ENCODE measurements at places on chromosomes 2 and 18.

- DNase-seq: no peak
Measured at GRCh38 chr18:60358516-60358915, 14.1 kb downstream of the MC4R start.

- no peak for DNase-seq
Measured at GRCh38 chr2:5472673-5473072, 219.5 kb upstream of the SOX11 start.

- no peak for DNase-seq
Measured at GRCh38 chr2:164701565-164701964, 80.3 kb upstream of the GRB14 start.

- no peak for DNase-seq
Measured at GRCh38 chr2:236693531-236693930, 123.9 kb downstream of the ACKR3 start.

- no peak for DNase-seq
Measured at GRCh38 chr2:150011161-150011730, 423.7 kb upstream of the MMADHC start.

GRCh38 chr2:177314722-177315264 lies 50.3 kb upstream of the NFE2L2 start:
- no peak for DNase-seq

Measured in activated T-cell treated with anti-CD3 and anti-CD28 coated beads for 48 hours (primary cell).